Suppressor macrophage treated with lipopolysaccharide for 1 hour (primary cell): ENCODE measurements at places on chromosomes 1 and 21.

DNA sequence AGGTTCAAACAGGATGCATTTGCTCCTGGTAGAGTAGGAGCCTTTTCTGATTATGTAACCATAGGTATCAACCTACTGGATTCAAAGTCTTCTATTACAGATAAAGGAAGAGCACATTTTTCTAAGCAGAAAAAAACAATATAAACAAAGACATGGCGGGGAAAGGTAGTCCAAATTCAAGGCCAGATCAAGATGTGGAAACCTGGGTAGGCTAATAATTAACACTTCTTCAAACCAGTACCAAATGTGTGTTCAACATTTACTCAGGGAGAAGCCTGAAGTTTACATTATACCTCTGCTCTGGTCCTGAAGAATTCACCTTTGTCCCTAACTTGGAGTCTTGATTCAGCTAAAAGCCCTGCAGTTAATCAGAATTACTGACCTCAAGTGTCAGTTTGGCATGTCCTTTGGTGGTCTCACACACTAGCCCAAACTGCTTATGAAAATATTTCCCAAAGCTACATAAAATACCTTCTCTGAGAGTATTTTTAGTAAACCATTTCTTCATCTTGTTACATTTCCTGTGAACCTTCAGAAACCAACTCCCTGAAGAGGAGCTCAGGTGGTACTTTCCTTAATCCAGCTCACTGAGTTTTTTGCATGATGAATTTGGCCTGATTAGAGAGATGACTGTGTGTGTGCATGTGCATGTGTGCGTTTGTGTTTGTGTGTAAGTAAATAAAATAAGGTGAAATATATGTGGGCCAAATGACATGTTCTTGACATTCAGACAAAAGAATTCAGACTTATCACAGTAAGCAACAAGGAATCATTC, 70.2 kb downstream of the TOR3A start:
- DNase-seq: no peak

- no peak for DNase-seq
Measured at GRCh38 chr1:43427524-43427923, 26.2 kb downstream of the HYI start.

- DNase-seq: no peak
Measured at GRCh38 chr21:15023776-15024175, 41.0 kb downstream of the NRIP1 start.

GRCh38 chr1:205450448-205450847, 5.4 kb downstream of the BLACAT1 start:
- no peak for DNase-seq

- DNase-seq: no peak
Measured at GRCh38 chr1:36160388-36160948, 4.5 kb downstream of the MAP7D1 start.

DNA sequence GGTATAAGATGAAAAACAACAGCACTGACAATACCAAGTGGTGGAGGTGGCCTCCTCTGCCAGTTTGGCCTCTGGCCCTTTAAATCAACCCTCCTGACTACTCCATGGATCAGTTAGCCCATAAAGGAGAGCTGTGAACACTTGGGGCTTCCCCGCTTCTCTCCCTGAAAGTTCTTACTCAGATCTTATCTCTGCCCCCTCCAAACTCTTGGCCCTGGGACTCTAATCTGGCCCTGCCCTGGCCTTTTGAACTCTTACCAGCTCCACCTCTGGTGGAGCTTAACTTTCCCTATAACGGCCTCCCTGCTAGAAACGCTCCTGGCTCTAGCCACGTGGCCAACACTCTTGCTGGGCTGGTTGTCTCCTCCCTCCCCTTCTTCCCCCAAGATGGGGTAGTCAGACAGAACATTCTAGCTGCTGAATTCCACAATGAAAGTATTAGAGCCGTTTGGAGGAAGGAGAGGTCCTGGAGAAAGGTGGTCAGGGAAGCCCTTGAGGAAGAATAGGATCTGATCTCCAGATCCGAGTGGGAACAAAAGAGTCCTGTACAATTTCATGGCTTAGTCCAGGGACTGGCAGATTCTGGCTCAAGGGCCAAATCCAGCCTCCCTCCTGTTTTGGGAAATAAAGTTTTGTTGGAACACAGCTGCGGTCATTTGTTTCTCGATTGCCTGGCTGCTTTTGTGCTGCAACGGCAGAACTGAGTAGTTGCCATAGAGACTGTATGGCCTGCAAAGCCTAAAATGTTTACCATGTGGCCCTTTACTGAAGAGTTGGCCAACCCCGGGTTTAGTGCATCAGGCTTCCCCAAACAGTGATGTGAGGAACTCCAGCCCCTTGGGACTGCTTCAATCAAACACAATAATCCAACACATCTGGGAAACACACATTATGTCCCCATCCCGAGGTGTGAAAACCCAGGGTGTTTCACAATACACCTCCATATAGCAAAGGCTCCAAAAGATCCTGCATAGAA, 9.5 kb upstream of the PIGR start:
- DNase-seq: peak; percentile 60

GRCh38 chr1:201378804-201379203, 1.3 kb upstream of the TNNT2 start:
- no peak for DNase-seq

DNA sequence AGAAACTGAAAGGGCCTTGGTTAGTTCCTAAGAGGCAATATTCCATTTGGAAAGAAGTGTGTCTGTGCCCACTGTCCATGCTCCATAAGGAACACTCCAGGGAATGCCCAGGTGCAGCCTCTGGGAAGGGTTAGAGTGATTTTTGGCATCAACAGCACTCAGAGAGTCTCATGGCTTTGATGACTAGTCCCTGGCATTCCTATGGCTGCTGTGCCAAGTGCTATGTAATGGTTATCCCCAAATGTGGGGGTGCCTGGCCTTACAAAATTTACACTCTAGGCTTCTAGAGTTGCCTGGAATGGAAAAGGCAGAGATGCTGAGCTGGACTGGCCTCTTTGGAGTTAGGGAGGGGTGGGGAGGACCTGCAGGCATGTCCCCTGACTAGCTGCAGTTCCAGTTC, 75.0 kb upstream of the BCAR3 start:
- no peak for DNase-seq

DNA sequence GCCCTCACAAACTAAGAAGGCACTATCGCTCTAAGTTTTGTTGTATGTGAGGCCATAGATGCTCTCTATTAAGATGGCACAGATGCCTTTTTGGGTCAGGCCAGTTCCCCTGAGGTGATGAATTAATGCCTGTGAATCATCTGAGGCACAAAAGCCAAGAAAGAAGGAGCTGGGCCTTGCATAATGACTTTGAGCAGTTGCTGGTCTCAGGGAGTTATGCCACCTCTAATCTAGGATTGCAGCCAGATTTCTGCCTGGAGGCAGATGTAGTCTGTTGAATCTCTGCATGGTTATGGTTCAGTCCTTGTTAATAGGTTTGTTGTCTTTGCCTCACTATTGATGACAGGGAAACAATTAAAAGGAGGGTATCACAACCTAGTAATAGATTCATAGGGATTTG, 168.1 kb upstream of the CHRM3 start:
- DNase-seq: no peak

- DNase-seq: no peak
Measured at GRCh38 chr1:27615346-27616192, 11.6 kb upstream of the AHDC1 start.

DNA sequence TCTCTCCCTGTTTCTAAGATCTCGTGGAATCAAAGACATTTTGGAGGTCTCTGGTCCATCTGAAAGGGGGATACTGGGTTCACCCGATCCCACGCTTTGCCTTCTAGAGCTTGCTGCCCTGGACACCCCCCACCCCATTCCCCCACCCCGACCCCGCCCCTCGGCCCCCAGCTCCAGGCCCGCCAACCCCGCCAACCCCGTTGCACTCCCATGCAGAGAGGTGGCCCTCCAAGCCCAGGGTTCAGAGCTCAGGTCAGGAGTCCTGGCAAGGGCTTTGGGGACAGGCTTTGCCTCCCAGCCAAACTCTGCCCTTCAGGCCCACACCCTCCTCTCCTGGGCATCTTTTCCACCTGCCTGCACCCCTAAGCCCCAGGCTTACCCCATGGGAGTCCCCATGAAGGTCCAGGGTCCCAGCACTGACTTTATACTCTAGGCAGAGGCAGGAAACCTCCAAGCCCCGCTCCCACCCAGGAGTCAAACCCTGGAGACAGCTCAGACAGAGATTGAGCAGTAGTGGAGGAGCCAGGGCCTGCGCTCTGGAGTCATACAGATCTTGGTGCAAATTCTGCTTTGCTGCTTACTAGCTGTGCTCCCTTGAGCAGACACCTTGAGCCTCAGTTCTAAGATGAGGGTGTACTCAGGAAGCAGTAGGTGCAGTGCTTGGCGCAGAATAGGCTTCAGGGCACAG, 155.9 kb downstream of the FOXD2 start:
- DNase-seq: no peak

- DNase-seq: peak; percentile 5
Measured at GRCh38 chr1:198352975-198353695, 187.3 kb downstream of the ATP6V1G3 start.

DNA sequence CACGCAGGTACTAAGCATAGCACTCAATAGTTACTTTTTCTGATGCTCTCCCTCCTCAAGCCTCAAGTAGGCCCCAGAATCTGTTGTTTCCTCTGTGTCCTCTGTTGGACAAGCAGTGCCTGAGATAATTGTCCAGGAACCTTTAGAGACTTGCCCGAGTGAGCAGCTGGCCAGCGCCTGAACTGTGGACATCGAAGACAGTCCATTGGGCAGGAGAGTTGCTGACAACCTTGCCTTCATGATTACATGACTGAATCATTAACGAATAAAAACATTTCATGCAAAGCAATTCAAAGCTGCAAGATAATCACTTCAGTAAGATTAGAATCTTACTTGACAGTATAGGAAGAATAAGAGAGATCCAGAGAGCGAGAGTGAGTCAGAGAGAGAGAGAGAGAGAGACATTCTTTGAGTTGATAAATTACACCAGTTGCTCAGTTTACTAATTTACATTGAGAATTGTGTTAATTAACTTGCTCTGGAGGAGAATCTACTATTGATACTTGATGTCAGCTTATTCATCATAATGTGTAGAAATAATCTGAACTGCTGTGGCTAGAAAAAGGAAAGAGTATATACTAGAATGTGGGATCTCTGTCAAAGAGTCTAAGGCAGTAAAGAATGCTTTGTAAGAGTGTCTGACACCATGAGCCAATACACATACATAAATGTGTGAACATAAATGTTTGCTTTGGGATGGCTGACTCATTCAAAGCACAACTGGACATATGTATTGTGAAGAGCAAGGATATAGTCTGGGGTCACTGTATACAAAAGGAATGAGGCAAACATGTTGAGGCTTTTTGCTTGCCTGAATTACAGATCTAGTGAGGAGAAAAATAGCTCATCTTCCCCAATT, 216.0 kb downstream of the ZNF326 start:
- DNase-seq: no peak

GRCh38 chr1:107572674-107573211, 392.2 kb downstream of the VAV3 start:
- DNase-seq: peak; percentile 63
